ENCODE measurements at places on chromosomes 5 and 9.
A peak's percentile ranks its signal among the peaks of the same experiment; 100 is the strongest.

- DNase-seq, result peak; percentile 33
These were observed 892 bp upstream of the TNC start for GRCh38 chr9:115118879-115119218.

GRCh38 chr9:134252084-134252830 is 74.0 kb upstream of the RXRA start:
- no peak for DNase-seq

DNA sequence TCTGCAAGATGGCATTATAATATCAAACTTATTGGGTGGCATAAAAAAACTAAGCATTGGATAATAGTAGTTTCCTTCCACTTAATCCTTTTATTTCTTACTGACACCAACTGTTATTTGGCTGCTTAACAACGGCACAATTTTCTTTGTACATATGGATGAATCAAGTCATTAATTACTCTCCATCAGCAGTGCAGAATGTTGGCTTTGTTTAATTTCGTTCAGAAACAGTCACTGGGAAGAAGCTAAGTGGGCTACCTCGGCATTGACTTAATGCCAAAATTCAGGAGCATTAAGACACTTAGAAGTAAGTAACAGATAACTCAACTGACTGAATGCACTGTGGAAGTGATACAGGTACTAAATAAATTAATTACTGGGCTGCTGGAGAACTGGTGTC is 460.4 kb downstream of the CTNND2 start:
- DNase-seq, result no peak

DNA sequence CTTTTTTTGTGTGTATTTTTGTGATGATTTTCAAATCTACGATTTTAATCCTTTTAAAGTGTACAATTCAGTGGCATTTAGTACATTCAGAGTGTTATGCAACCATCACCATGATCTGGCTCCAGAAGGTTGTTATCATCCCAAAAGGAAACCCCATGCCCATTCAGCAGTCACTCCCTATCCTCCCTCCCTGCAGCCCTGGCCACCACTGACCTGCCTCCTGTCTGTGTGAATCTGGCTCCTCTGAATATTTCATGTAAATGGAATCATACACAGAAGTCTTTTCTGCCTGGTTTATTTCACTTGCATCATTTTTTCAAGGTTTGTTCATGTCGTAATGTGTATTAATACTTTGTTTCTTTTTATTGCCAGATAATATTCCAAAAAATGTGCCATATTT is 32.5 kb downstream of the HABP4 start:
- DNase-seq, result no peak

Measured in NCI-H2029 treated with DMSO at 0.1 percent for 48 hours (cell line).